ENCODE measurements at places on chromosomes 11 and 22.

DNA sequence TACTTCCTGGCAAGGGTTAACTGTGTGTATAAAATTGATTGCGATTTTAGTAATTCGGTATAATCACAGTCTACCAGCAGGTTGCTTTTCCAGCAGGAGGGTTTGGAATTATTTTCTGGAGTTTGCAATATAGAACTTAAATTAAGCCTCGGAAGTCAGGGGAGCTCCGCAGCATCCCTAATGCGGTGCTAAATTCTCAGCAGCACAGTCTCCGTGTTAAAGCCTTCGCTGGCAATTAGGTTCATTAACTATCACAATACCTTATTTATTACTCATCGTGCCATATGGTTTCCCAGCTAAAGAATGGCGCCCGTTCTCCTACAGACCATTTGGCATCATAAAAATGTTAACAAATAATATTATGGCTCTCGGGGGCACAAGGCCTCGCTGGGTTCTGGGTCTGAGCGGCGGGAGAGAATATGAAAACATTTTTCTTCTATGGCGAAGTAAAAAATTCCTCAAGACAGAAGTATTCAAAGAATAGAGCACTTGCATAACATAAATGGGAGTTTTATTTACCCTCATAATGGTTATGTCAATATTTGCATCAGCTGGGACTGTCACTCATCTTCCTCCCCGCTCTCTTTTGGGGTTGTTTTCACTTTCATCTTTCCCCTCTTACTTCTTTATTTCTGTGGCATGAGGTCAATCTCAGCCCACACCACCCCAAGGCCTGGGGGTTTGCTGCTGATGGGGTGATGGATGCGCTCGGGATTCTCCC is 28.1 kb upstream of the ZBTB16 start:
- no peak for DNase-seq

- no peak for DNase-seq
Observed at GRCh38 chr22:31497148-31497938, 1.0 kb downstream of the SFI1 start.

GRCh38 chr11:63099555-63099954 is 44.5 kb downstream of the SLC22A24 start:
- no peak for DNase-seq

DNA sequence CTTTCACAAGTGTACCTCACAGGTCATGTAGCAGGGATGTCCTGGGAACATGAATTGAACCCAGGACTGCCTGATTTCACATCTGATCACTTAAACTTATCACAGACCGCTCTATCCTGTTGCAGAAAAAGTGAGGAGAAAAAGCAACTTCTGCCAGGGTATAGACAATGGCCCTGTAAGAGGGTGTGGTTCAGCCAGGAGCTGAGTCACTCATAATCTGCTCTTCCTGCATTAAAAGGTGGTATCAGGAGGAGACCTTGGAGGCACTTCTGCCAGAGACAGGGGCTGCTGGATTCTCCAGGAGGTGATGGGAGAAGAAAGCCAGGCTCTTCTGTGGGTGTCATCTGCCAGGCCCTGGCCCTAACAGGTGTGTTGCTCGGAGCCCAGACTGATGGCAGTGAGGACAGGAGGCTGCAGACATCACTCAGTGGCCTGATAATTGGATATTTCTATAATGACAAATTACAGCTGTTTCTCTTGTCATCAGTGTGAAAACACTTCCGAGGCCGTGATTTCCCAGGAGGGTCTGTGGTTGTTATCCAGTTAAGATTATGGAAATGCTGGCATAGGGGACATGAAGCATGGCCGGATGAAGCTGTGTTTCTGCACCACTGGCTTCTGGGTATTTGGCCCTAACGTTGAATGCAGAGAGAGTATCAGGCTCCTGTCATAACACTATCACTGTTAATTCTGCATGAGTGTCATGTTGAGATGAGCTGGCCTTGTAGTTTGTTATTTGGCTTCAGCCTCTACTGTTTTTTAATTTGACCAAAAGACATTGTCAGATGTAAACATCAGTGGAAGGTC is 125.1 kb upstream of the ZBED5 start:
- DNase-seq, result no peak

DNA sequence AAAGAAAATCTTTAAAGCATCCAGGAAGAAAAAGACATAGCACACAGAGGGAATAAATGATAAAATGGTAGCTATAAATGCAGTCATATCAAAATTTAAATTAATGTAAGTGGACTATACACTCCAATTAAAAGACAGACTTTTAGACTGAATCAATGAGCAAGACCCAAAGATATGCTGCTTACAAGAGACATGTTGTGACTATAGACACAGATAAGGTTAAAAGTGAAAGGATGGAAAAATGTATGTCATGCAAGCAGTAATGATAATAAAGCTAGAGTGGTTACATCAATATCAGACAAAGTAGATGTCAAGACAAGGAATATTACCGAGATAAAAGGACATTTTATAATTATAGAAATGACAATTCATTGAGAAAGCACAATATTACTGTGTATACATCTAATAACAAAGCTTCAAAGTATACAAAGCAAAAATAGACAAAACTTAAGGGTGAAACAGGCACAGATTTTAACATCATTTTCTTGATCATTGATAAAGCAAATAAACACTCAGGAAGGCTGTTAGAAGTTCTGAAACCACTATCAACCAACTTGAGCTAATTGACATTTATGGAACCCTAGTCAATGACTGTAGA is 22.8 kb upstream of the MUC5AC start:
- DNase-seq, result no peak

- DNase-seq, result peak; percentile 31
Observed at GRCh38 chr22:40289991-40290459, 56.3 kb upstream of the ADSL start.

DNA sequence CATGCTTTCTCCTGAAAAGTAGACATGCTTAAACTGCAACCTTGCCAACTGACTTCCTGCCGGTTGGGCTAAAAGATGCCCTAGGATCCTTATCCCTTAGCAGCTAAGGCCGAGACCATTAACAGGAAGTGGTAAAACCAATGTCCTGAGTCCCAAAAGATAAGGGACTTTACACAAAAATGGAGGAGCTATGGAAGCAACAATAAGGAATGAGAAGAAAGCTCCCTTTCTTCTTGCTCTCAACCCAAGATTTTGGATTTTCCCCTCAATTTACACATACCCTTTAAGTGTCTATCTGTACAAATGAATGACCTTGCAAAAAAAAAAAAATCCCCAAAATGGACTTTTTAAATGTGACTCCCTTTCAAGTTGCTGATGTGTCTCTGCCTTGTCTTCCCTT is 11.1 kb downstream of the MRPL17 start:
- no peak for DNase-seq

- no peak for DNase-seq
Observed at GRCh38 chr22:43845981-43846380, 16.3 kb downstream of the SULT4A1 start.

DNA sequence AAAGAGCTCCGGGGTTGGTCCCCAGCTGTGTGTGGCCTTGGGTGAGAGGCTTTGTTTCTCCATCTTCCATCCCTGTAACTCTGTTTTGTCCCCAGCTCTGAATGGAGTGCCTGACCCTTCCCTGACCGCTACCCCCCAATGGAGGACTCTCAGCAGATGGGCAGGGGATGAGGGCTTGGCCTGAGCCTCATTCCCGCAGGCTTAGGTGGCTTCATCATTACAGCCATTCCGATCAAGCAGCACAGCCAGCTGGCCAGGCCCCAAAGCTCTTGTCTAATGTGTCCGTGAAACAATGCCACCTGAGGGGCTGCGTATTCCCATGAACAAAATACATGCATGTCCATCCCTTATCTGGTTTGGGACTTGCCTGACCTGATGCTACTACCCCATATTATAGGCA is 3.9 kb upstream of the CDC42EP2 start:
- no peak for DNase-seq

DNA sequence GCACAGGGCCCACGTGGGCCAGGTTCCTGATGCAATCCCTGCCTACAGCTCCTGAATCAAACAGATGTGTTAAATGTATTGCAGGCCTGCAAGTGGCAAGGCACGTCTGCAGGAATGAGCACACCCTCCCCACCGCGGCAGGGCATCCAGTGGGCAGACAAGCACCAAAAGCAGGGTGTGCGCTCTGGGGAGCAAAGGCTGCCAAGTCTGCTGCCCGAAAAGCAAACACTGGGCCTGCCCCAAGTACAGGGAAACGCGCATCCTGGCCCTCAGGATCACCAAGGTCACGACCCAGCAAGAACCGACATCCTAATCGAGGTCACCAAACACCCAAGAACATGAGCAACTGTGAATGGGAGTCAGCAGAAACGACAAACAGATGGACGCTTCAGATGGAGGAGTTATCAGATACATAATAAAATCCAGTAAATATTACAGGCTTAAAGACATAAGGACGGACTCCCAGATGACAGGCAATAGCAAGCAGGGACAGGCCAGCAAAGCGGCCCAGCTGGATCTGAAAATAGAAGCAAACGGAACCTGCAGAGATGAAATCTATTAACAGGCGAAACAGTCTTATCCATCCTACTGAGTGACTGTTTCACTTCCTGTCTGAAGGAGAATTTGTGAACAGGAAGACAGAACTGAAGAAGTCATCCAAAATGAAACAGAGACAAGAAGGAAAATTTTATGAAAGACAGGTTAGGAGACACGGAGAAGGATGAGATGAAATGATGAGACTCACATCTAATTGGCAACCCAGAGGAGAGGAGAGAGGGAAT is 26.7 kb downstream of the CARS1 start:
- no peak for DNase-seq

DNA sequence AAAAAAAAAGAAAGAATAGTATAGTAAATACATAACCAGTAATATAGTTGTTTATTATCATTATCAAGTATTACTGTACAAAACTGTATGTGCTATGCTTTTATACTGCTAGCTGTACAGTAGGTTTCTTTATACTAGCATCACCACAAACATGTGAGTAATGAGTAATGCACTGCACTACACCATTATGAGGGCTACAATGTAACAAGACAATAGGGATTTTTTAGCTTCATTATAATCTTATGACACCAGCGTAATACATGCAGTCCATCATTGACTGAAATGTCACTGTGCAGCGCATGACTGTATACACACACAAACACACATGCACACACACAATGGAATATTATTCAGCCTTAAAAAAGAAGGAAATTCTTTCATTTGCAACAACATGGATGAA is 111.5 kb upstream of the ZBED5 start:
- DNase-seq, result no peak

DNA sequence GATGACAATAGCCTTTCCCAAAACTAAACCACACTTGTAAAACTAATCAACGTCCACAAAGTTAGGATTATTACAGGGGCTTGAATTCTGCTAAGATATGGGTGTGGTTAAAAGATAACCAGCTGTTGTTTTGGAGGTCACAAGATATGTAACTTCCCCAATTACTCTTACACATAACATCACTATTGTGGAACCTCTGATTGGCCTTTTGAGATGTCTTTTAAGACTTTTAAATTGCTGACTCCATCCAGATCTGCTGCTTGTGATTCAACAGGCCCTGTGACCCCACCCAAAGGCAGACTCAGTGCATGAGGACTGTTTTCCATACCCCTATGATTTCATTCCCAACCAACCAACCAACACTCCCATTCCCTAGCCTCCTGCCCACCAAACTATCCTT is 893.9 kb downstream of the OPCML start:
- no peak for DNase-seq

DNA sequence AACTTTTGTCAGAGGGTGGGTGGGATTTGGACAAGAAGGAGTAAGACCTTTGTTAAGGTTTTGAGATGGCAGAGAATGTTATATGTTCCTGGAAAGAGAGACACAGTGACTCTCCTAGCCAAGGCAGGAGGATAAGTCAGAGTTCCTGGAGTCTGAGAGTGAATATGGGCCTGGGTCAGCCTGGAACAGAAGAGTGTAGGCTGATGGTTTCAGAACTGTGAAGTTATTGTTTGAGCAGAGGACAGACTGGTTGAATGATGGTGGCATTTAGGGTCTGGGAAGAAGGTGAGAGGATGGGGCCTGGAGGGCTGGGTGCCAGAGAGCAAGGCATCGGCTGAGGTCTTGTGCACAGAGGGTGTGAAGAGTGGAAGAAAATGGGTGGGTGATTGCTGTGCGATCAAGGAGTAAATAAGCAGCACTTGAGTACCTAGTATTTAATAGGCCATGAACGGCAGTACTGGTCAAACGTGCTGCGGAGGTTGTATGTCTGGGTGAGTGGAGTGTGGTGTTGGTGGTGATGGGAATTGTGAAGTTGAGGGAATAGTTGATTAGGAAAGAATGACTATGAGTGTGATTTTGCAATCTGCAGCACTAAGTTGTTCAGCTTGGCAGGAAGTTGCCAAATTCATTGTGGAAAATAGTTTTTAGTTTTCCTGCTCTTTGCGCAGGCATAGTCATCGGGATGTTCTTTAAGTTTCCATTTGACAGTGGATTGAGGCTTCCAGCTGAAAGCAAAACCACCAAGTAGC is 1.8 kb downstream of the PANX1 start:
- no peak for DNase-seq

DNA sequence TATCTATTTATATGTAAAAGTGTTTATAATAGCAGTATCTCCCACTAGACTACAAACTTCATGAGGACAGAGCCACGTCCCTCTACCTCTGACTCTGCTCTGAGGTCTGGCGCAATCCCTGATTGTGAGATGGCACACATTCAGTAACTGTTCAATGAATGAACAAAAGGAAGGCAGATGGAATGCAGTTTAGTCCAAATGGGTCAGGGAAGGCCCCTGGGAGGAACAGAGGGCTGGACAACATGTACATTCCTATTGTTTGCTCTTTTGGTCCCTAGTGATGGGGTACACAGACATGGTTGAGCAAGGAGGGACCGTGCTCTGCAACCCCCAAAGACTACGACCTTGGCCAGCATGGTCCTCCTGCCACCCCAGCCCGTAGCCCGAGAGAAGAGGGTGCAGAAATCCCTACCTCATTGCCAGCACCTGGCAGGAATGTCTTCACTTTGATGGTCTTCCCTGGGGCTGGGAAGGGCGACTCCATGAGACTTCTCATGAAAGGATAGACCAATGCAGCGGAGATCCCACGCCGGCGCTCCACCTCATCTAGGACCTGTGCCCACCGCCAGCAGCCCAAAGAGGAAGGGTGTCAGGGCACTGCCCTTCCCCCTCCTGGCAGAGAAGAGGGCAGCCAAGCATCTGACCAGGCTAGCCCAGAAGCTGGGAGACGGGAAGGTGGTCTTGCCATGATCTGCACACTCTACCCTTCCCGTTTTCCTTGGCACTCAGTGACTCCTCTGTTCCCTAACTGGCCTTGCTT is 24.3 kb downstream of the RPL27A start:
- DNase-seq, result no peak

- no peak for DNase-seq
Observed at GRCh38 chr22:48301421-48301820, 1526.3 kb downstream of the BRD1 start.

GRCh38 chr22:27541836-27542235 is 259.7 kb downstream of the MN1 start:
- no peak for DNase-seq
